ENCODE measurements at places on chromosomes 7 and 10.

- no peak for DNase-seq
Measured at GRCh38 chr7:43873300-43873699, 4.0 kb upstream of the MRPS24 start.

DNA sequence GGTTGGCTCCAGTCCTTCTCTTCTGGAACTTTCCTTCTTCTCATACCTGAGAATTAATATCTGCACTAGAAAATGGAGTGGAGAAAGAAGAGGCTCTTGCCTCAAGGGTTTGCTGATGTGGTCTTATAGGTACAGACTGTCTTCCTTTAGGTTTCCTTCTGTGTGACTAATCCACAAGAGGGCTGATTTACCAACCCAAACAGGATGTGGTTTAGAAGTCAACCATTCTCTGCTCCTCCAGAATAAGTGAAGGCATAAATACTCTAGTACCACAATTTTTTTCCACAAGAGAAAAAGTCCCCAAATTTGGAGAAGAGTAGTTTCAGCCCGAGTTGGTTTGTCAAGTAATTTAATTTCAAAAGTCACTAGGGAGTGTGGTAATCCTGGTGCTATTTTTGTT is 85.8 kb downstream of the NRP1 start:
- DNase-seq: no peak

- no peak for DNase-seq
Measured at GRCh38 chr7:1714583-1715330, 44.7 kb downstream of the ELFN1 start.

DNA sequence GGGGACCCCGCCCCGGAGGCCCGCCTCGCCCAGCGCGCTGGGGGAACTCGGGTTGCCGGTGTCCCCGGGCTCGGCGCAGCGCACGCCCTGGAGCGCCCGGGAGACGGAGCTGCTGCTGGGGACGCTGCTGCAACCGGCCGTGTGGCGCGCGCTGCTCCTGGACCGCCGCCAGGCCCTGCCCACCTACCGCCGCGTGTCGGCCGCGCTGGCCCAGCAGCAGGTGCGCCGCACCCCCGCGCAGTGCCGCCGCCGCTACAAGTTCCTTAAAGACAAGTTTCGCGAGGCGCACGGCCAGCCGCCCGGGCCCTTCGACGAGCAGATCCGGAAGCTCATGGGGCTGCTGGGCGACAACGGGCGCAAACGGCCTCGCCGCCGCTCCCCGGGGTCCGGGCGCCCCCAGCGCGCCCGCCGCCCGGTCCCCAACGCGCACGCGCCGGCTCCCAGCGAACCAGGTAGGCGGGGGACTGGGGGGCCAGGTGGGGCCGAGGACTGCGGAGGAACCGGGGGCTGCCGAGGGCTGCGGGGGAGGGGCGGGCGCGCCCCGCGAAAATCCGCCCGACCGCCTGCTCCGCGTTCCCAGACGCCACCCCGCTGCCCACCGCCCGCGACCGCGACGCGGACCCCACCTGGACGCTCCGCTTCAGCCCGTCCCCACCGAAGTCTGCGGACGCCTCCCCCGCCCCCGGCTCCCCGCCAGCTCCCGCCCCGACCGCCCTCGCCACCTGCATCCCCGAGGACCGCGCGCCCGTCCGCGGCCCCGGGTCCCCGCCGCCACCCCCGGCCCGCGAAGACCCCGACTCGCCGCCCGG is 574 bp downstream of the UTF1 start:
- no peak for DNase-seq

GRCh38 chr7:140061607-140061930 is 1.2 kb downstream of the PARP12 start:
- DNase-seq: no peak

DNA sequence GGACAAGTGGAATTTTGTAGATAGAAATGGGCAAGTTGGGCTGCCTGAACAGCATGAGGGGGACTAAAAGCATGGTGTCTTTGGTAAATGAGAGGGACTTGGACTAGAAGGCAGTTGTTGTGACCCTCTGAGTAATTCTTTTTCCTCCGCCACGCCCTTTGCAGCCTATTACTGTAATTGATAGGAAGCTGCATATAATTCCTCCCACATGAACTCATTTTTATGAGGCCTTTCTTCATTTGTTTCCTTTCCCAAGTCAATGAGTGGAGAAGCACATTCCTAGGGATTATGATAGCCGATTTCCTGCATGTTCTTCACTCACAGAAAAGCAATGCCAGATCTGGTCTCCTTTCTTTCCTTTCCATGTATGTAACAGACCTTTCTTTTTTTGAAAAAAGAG is 27.7 kb downstream of the ZSCAN25 start:
- DNase-seq: no peak

GRCh38 chr7:149588930-149589329 is 91.3 kb upstream of the ZNF746 start:
- no peak for DNase-seq

GRCh38 chr7:33192695-33193291 is 63.4 kb downstream of the BBS9 start:
- DNase-seq: no peak

DNA sequence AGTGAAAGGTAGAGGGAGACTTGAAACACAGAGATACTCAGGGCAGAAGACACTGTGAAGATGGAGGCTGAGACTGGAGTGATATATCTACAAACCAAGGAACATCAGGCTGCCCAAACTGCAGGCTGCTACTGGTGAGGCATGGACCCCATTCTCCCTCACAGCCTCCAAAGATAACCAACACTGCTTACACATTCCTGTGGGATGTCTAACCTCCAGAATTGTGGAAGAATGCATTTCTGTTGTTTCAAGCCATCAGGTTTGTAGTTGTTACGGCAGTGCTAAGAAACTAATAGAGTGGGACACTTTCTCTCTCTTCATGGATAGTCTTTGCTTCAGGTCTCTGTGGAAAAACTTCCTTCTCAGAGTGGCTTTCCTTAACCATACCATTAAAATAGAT is 182.6 kb upstream of the TMEM106B start:
- no peak for DNase-seq

DNA sequence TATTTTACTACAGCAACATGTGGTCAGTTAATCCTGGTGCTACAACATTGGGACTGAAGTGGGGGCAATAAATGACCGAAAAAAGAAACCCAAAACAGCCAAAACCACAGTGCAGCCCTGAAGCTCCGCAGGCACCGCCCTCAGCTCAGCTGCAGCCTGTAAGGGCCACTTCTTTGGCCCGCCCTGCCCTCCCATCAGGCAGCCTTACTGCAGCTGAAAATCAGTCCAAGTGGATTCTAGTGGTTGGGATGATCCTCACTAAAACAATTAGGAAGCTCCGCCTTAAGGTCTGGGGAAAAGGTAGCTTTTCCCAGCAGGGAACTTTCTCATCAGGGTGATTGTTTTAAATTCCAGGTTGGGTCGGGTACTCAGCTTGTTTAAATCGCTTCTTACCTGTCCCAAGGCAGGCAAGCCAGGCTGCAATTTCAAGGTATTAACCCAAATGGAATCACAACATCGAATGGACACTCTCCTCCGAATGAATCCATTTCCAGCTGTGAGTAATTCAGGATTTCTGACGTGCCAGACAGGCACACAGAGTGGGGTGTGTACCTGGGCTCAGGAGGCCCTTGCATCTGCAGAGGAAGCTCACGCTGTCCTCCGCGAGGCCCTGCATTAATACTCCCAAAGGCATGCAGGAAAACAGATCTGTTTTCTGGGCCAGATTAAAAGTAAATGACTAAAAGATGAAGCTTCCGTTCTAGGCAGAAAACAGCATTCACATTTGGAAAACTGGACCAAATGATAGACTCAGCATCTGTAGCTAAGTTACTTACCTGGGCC is 104.3 kb downstream of the CREB5 start:
- no peak for DNase-seq

DNA sequence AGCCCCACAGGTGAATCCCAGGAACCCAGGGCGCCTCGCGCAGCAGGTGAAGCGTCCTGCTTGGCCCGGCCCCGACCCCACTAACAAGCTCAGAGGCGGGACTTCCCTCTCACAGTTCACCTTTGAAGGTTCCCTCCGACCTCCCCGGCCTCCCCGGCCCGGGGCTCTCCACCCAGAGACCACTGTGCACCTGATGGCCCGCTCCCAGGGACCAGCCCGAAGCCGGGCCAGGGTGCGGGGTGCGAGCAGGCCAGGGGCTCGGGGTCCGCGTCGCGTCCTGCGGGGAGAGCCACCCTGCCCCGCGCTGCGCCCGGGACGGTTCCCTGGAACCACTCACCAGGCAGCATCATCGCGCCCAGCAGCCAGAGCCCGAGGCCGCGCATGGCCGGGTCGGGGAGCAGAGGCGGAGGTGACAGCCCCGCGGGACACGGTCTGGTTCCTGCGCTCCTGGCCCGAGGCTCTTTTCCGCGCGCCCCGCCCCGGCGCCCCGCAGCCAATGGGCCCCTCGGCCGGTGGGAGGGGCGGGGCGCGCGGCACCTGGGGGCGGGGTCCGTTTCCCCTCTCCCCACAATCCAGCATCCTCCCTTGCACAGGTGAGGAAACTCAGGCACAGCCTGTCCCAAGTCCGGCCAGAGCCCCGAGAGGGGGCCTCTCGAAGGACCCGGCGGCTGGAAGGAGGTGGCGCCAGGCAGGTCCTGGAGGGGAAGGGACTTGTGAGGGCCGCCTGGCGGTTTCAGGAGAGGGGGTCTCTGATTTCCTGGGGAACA is at the start of gene ADAM8:
Gene ADAM8, minus strand, starts transcription at position 434 of the 767 bp plus-strand sequence. Its CDS starts 51 bp downstream, at position 383.
- DNase-seq: no peak

DNA sequence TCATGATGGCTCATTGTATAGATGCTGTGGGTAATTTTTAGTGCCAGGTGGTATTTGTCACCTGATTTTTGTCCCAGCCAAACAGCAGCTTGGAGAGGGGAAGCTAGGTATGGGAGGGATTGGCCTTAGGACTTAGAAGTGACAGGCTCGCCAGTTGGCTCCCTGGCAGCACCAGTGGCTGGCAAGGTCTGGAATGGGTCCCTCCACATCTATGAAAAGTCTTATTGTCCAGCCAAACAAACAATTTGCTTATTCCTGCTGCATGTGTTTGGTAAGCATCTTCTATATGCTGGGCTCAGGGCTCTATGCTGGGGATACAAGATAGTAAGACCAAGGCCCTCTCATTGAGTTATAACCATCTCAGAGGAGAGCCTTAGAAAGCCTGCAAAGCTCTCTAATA is 42.5 kb downstream of the SORCS3 start:
- no peak for DNase-seq

DNA sequence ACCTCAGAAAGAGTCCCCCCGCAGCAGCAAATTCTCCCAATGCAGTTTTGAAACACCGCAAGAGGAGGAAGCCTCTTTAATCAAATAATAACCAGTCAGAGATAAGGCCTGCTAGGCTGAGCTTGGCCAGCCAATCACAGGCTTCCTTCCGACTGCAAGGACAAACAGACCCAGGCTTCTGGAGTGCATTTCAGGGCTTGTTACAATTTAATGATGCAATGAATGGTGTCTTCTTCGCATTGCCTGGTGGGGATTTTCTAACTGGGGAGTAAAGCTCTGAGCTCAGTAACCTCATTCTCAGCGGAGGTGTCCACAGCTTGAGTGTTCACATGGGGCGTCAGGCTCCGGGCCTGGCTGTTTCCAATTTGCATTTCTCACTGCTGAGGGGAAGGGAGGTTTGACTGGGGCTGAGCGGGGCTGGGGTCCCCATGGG is 31.8 kb upstream of the GPAM start:
- DNase-seq: no peak

- no peak for DNase-seq
Measured at GRCh38 chr7:149569025-149569725, 71.6 kb upstream of the ZNF746 start.

DNA sequence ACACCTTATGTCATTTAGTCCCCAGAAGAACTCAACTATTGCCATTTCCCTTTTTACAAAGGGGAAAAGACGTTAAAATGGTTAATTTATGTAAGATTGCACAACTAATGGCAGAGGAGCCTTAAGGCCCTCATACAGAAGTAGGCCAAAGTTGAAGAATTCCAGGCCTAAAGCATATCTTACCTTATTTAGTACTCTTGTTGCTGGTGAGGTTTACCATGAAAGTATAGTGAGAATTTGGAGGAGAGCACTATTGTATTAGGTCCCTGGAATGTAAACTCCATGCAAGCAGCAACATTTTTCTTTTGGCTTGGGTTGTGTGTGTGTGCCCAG is 731 bp upstream of the CRPPA start:
- no peak for DNase-seq

DNA sequence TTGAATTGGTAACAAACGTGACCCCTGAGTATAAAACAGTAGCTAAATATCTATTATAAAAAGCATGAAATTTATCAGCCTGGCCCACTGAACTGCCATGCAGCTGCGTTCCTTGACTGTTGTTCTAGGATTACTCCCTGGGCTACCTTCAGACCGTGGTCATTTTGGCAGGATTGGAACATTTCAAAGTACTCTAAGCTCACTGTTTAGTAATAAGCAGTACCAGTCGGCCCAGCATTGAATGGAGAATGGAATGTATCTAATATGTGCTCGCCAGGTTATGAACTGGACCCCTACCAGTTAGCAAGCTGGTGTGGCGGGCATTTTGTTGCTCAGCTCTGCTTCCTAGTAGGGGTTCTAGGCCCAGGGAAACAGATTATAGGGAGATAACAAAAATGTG is 112.2 kb downstream of the SEMA3C start:
- no peak for DNase-seq

GRCh38 chr10:59879363-59879913 is 26.9 kb downstream of the CCDC6 start:
- no peak for DNase-seq

DNA sequence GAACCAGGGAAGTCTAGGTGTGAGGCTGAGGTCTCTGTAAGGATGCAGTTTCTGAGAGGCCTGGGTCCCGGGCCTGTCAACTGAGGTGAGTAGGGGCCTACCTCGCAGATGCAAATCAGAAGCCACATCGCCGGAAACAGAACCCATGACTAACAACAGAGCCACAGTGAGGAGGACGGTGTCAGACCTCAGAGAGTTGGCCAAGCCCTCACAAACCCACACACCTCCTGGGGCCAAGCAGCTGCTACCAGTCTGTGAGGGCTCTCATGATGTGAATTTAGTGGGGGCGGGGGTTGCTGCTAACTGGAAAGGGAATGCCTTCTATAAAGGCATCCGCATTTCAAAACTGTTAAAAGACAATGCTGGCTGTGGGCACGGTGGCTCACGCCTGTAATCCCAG is 103.0 kb downstream of the COBL start:
- no peak for DNase-seq

GRCh38 chr10:127928021-127928806 is 21.3 kb downstream of the PTPRE start:
- no peak for DNase-seq

- DNase-seq: no peak
Measured at GRCh38 chr10:70585578-70586169, 16.9 kb downstream of the PRF1 start.

- no peak for DNase-seq
Measured at GRCh38 chr7:51224811-51225595, 91.6 kb downstream of the COBL start.

- DNase-seq: no peak
Measured at GRCh38 chr10:122587098-122587760, 26.7 kb downstream of the DMBT1 start.

- DNase-seq: no peak
Measured at GRCh38 chr7:106054971-106055532, 57.1 kb downstream of the SYPL1 start.

GRCh38 chr10:18664841-18665478 is 5.7 kb downstream of the ARL5B start:
- DNase-seq: no peak

DNA sequence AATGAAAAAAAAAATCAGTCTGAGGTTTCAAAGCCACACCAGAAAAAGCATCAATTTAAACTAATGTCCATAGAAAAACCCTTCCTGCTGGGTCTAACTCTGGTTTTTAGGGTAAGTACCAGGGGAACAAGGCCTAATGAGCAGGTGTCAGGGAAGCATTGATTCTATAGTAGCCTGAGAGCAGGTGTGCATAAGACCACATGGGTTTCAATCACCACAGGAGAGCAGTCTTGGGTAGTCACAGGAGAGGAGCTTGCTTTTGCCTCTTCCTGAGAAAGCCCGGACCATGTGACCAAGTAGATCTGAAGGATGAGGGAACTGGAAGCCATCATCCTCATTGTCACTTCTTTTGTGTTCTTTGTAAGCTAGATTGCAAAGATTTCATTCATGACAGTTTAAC is 66.3 kb upstream of the AGK start:
- no peak for DNase-seq

Data from stimulated activated CD8-positive, alpha-beta memory T cell treated with anti-CD3 and anti-CD28 coated beads, Interleukin-4, amount 100 ng/mL, for 4 hours (primary cell).